ENCODE measurements at places on chromosomes 13 and 19.

DNA sequence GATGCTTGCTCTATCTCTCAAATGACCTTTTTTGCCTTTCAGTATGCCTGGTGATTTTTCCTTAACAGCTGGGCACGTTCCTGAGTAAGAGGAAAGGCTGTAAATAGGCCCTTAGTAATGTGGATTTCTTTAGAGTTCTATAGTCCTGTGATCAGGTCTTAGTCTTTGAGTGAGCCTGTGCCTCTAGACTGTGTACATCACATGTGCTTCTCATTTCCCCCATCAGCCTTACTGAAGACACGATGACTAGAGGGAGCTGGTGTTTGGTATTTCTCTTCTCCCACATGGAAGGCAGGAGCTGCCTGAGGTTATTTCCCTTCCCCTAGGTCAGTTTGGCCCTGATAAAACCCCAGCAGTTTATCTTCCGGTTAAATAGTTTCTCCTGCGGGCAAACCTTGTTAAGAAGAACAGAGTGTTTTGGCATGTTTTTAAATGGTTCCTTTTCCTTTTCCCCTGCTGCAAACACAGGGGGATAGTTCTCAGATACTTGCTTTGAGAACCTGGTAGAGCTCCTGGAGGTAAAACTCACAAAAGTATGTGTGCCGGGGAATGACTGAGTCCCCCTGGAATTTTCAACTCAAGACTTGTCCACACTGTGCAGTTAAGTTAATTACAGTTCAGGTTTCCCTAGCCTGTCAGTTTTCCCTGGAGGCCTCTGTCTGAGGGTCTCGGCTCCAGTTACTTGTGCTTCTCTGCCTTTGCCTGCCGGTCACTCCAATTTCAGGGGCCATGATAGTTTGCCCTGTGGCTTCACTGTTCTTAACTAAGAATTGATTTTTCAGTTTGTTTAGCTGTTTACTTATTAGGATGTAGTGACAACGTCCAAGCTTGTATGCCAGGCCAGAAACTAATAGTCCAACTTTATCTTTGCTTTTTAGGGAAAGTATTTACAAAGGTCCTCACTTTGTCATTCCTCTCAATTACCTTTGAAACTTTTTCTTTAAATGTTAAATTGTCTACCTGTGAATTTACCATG, 94.4 kb downstream of the URI1 start:
- DNase-seq, result no peak

GRCh38 chr13:31898378-31899071, 133.0 kb upstream of the FRY start:
- DNase-seq, result no peak

DNA sequence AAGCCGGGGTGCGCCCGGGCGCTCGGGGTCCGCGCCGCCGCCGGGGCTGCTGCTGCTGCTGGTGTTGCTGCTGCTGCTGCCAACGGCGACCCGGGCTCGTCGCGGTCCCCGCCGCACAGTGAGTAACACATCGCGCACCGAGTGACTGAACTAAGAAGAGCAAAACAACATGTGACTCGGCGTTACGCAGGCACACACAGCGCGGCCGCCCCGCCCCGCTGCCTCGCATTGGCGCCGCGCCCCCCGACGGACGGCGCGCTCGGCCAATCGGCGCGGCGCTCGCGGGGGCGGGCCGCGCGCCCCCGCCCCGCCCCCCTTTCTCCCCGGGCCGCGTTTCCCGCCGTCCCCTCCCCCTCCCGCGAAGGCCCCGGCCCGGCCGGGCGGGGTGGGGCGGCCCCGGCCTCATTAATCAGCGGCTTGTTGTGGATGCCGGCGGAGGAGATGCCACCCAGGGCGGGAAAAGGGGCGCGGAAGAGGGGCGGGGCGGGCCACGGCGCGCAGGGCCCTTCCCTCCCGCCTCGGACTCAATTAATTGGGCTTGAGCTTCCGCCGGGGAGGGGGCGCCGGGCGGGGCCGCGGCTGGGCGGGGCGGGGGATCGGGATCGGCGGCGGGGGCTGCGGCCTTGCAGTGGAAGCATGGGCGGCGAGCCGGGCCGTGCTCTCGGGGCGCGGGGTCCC, at the start of gene IRS2:
Gene IRS2, minus strand, starts transcription at position 127 of the 678 bp plus-strand sequence. CDS start 530 bp downstream, outside the sequence.
- peak; percentile 85 for DNase-seq

DNA sequence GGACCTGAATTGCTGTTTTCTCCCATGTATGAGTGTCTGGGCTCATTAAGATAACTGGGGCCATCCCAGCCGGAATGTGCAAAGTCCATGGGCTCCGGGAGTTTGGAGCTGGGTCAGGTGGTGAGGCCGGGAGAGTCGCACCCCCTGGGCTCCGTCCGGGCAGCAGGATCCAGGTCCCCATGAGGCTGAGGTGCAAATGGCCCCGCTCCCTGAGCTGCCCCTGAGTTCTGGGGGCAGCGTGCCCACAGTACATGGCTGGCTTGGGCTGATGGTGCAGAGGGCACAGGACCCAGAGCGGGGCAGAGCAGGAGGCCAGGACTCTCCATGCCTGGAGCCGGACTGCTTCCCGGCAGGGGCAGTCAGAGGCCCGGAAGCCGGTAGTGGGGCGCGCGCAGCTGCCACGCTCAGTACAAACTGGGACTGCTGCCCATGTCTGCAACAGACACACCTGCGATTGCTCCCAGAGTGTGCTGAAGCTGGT, 136.0 kb downstream of the KDM4B start:
- DNase-seq, result no peak

DNA sequence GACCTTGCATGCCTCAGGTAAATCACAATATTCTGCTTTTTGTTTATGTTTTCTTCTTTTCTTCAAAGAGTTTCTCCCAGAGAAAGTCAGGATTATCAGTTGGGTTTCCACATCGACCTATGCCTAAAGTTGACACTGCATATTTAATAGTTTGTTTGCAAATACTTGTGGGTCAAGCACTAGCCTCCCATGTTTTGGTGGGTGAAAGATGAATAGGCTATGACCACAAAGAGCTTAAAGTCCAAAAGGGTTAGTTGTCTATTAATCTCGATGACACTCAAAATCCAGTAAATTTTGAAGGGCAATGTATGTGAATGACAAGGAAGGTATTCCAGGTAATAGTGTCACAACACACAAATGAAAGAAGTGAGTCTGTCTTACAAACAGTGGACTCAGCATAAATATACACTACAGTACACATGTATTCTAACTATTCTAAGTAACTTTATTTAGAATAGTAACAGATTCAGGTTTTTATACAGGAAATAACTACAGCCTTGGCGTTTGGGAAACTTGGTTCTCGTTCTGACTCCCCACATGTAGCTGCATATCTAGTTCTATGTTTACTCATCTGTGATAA, 667.1 kb downstream of the PCDH17 start:
- no peak for DNase-seq

GRCh38 chr13:73777134-73777533, 357.1 kb downstream of the KLF12 start:
- no peak for DNase-seq

Data from stimulated activated CD8-positive, alpha-beta memory T cell treated with anti-CD3 and anti-CD28 coated beads, Interleukin-7, amount 100 ng/mL, for 4 hours (primary cell).